Foreskin keratinocyte (primary cell): ENCODE measurements at places on chromosomes 6 and 20.
A peak's percentile ranks its signal among the peaks of the same experiment; 100 is the strongest.

GRCh38 chr20:62840244-62841197 is 21.1 kb downstream of the TCFL5 start:
- DNase-seq, result no peak

DNA sequence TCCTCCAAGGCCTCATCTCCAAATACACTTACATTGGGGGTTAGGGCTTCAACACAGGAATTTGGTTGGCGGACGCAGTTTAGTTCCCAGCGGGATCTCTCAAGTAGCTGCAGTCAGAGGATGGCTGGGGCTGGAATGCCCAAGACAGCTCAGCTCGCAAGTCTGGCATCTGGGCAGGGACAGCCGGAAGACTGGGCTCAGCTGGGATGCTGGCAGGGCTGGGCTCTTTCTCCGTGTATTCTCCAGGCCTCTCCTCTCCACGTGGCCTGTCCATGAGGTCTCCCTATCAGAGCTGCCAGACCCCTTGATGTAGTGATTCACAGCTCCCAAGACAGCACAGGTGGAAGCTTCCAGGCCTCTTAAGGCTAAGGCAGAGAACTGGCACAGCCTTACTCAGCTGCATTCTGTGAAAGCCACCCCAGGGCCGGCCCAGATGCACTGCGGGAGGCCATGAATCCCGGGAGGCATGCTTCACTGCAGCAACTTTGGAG is 5.0 kb downstream of the FGD2 start:
- DNase-seq, result no peak

- no peak for DNase-seq
Measured at GRCh38 chr20:48532028-48532427, 295.8 kb downstream of the PREX1 start.

DNA sequence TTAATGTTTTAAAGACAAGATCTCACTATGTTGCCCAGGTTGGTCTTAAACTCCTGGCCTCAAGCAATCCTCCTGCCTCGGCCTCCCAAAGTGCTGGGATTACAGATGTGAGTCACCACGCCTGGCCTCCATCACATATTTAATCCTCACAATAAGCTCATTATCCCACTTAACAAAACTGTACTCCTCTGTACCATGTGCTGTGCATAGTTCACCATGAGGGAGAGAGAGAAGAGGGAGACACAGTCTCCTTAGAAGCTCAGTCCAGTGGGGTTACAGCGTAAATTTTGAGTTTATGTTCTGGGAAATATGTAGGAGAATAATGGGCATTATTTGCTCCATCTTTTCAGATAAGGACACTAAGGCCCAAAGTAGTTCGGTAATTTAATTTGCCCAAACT is 7.9 kb upstream of the CPNE5 start:
- DNase-seq, result no peak

DNA sequence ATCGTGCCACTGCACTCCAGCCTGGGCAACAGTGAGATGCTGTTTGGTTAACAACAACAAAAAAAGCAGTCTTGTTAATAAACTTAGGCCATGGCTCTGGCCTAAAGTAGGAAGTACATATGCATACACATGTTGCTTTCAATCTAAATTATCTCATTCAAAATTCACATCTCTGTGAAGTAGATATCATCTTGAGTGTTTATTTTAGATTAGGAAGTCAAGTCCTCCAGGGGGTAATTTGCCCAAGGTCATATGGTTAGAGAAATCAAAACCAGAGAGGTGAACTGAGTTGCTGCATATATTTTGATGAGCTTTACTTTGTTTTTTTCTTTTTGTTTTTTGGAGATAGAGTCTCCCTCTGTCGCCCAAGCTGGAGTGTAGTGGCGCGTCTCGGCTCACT is 52.8 kb downstream of the B4GALT5 start:
- DNase-seq, result no peak

- peak; percentile 13 for DNase-seq
Measured at GRCh38 chr6:129317931-129318820, 391.8 kb downstream of the ARHGAP18 start.

- DNase-seq, result no peak
Measured at GRCh38 chr6:14635195-14635594, 517.6 kb downstream of the CD83 start.
